ENCODE measurements at places on chromosomes 6 and 20.

- no peak for DNase-seq
- no peak overlapping the region for H3K4me3 ChIP-seq
- no peak overlapping the region for H3K27ac ChIP-seq
- no peaks in the 10 kb centered on the region for H3K27me3 ChIP-seq
- peaks cover 25% of the 10 kb centered on the region for H3K4me1 ChIP-seq
Observed at GRCh38 chr6:85116475-85116874, 333.4 kb upstream of the NT5E start.

GRCh38 chr20:32603046-32603726 is 18.1 kb upstream of the NOL4L start:
- H3K27me3 ChIP-seq = peaks cover 27% of the 10 kb centered on the region
- no peaks in the 10 kb centered on the region for H3K4me1 ChIP-seq
- DNase-seq = no peak
- no peaks in the 10 kb centered on the region for H3K36me3 ChIP-seq

DNA sequence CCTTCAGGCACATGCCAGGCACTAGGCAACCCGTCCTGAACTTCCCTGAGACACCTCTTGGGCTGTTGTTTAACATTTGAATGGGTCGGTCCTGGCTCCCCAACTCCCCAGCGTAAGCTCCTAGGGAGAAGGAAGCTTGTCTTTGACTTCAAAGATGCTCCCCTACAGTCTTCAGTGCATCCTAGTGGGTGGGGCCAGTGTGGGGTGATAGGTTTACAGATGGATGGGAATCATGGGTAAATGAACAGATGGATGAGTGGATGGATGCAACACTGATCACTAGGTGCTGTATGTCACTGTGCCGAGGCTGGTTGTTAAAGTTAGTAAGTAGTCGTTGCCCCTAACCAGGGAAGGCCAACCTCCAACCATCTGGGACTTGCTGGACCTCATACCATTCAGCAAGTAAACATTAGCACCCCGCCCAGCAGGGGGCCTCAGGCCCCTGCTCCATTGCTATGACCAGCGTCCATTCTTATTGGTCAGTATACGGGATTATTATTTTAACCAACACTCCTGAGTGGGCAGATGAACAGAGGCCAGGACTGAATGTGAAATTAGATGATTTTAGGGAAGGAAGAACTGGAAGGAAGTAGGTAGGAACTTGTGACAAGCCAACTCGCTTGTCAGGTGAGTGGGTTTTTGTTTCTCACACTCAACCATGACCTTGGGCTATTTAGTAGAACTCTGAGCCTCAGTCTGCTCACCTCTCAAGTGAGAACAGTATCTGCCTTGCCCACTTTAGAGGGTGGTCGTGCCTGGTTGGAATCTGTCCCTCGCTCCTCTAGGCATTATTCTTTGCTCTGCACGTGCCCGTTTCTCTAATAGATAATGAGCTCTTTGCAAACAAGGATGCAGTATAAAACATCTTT is 82.9 kb upstream of the FOXP4 start:
- no peak overlapping the region for H3K27ac ChIP-seq
- no peaks in the 10 kb centered on the region for H3K27me3 ChIP-seq
- H3K4me1 ChIP-seq = peaks cover 8% of the 10 kb centered on the region
- H3K4me3 ChIP-seq = no peak overlapping the region
- no peak for DNase-seq
- H3K36me3 ChIP-seq = no peaks in the 10 kb centered on the region

DNA sequence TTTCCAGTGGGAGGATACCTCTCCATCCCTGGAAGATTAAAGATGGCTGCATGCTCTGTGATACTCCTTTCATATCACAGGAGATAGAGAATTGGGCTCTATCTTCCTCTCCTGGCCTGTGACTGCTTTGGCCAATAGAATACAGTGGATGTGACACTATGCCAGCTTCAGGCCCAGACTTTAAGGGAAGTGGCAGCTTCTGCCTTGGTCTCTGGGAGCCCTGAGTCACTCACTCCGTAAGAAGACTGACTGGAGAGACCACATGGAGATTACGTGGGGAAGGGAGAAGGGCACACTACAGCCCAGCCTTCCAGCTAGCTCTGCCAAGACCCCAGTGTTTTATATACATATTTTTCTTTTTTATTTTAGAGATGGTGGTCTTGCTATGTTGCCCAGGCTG is 10.4 kb upstream of the MMP9 start:
- H3K4me3 ChIP-seq = no peak overlapping the region
- H3K27me3 ChIP-seq = peaks cover 28% of the 10 kb centered on the region
- no peaks in the 10 kb centered on the region for H3K36me3 ChIP-seq
- no peak overlapping the region for H3K27ac ChIP-seq
- H3K4me1 ChIP-seq = peaks cover 5% of the 10 kb centered on the region

DNA sequence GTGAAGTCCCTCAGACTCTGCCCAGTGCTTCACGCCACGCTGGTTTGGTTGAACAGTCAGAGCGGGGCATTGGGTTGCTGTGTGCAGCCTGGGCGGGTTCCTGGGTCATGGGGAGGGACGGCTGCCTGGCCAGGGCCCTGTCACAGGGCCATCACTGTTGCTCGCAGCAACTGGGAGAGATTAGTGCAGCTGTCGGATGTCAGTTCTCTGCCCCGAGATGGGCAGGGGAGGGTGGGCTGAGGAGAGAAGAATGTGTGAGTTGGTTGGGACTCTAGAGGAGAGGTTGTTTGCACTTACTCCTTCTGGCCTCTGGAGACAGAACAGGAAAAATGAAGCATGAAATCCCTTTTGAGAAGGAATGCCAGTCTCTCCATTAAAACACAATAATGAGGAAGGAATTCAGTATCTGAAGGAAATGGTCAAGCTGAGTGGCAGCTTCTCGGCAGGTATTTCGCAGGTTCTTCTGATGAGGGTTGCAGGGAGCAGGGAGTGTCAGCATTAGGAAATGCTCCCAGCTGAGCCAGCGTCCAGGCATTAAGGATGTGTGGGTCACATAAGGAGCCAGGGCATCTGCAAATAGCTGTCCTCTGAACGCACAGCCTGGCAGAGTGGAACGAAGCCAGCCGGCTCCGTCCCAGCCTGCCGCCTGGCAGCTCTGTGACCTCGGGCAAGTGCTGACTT is 95.9 kb downstream of the SSR1 start:
- DNase-seq = no peak
- peaks cover 63% of the 10 kb centered on the region for H3K36me3 ChIP-seq
- H3K27ac ChIP-seq = no peak overlapping the region
- H3K4me1 ChIP-seq = peaks cover 16% of the 10 kb centered on the region
- H3K27me3 ChIP-seq = no peaks in the 10 kb centered on the region

DNA sequence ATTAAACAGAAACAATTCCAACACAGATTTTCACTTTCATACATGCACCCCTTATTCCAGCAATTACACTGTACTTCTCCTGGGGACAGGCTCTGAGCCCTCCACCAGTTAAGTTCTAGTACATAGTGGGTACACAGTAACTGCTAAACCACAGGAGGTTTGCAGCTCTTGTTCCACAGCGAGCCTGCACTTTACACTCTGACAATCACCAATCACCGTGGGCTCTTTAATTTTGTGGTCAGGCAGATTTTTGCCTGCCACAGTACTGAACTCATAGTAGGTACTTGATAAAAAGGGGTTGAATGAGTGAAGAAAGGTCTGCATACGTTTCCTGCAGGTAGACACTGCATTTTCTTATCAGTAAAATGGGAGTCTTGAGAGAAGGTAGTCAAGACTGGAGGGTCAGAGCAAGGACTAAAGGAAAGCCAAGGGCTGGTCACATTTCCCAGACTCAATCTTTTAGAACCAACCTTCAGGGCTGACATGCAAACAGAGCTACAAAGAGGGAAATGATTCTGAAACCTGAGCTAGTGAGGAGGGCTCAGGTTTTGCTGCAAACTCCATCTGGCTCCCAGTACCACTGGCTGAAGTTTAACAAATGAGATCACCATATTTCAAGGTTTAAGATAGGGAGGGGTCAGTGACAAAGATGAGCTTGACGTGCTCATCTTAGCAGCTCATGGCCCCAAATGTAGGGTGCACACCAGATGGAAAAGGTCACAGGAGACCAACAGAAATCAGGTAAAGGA is 404.6 kb downstream of the BTBD9 start:
- no peaks in the 10 kb centered on the region for H3K36me3 ChIP-seq
- H3K4me1 ChIP-seq = peaks cover 13% of the 10 kb centered on the region
- no peaks in the 10 kb centered on the region for H3K27me3 ChIP-seq
- H3K4me3 ChIP-seq = no peak overlapping the region
- DNase-seq = no peak
- no peak overlapping the region for H3K27ac ChIP-seq

DNA sequence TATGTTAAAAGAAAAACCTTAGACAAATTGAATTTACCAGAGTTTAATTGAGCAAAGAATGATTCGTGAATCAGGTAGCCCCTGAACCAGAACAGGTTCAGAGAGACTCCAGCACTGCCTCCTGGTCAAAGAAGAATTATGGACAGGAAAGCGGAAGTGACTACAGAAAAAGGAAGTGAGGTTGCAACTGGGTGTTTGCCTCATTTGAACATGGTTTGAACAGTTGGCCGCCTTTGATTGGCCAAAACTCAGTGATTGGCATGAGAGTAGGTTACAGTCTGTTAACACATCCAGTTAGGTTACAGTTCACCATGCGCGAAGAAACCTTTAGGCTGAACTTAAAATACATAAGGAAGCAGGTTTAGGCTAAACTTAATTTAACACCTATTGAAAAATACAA is 248.8 kb downstream of the TFAP2A start:
- no peaks in the 10 kb centered on the region for H3K4me1 ChIP-seq
- H3K4me3 ChIP-seq = no peak overlapping the region
- no peak overlapping the region for H3K27ac ChIP-seq
- H3K27me3 ChIP-seq = no peaks in the 10 kb centered on the region
- no peaks in the 10 kb centered on the region for H3K36me3 ChIP-seq

GRCh38 chr6:155181498-155181897 is 82.3 kb upstream of the CLDN20 start:
- DNase-seq = no peak
- peaks cover 29% of the 10 kb centered on the region for H3K36me3 ChIP-seq
- no peak overlapping the region for H3K4me3 ChIP-seq
- no peak overlapping the region for H3K27ac ChIP-seq
- H3K4me1 ChIP-seq = peaks cover 11% of the 10 kb centered on the region

- H3K4me1 ChIP-seq = no peaks in the 10 kb centered on the region
- no peak overlapping the region for H3K4me3 ChIP-seq
- no peak for DNase-seq
- H3K27ac ChIP-seq = no peak overlapping the region
Observed at GRCh38 chr6:169340395-169340794, 86.7 kb upstream of the THBS2 start.

DNA sequence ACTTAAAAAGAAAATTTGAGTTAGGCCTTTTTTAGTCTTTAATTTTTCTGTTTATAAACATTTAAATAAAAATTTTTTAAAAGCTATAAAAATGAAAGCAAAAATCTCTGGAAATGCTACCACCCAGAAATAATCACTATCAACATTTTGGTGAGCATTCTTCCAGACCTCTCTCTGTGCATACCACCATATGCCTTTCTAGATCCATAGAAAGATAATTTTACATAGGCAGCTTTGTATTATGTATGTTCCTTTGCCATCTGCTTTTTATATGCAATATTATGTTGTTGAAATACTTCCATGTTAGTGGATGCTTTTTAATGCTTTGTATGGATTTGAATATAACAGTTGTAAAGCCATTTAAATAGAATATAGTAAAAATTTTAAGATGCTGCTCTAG is 496.7 kb upstream of the HTR1E start:
- H3K27ac ChIP-seq = no peak overlapping the region
- no peaks in the 10 kb centered on the region for H3K27me3 ChIP-seq
- no peaks in the 10 kb centered on the region for H3K36me3 ChIP-seq

DNA sequence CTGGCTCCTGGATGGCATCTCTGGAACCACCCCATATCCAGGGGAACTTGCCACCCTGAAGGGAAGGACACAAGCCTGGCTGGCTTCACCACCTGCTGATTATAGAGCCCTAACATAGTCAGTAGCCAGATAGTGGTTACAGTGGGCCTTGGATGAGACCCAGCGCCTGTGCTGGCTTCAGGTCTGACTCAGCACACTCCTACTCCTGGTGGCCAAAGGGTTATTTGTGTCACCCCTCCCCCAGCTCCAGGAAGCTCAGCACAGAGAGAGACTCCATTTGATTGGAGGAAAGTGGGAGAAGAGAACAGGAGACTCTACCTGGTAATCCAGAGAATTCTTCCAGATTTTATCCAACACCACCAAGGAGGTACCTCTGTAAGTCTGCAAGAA is 12.8 kb downstream of the SNX14 start:
- H3K4me1 ChIP-seq = peaks cover 16% of the 10 kb centered on the region
- H3K27ac ChIP-seq = peak overlapping the region; percentile 13
- H3K4me3 ChIP-seq = no peak overlapping the region

- no peaks in the 10 kb centered on the region for H3K27me3 ChIP-seq
- no peak overlapping the region for H3K4me3 ChIP-seq
- DNase-seq = peak; percentile 6
- peaks cover 2% of the 10 kb centered on the region for H3K4me1 ChIP-seq
Observed at GRCh38 chr6:31568537-31568961, 3.5 kb upstream of the LTA start.

DNA sequence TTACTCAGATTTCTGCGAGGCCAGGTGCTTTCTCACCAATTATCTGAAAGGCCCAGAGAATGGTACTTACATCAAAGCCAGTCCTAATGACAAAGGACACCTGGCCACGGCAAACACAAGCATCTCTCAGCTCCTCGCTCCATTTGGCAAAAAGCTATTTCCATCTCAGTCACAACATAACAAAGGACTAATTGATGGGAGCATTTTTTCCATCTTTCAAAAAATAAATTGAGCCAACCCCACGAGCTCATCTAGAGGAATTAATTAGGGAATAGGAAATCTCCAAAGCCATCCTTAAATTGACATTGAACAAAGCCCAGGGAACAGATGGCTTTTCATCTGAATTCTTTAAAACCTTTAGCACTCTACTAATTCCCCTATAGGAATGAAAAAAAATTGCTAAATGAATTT is 236.7 kb downstream of the HAO1 start:
- no peak overlapping the region for H3K27ac ChIP-seq
- H3K4me3 ChIP-seq = no peak overlapping the region
- H3K36me3 ChIP-seq = no peaks in the 10 kb centered on the region
- H3K27me3 ChIP-seq = no peaks in the 10 kb centered on the region
- no peaks in the 10 kb centered on the region for H3K4me1 ChIP-seq
- DNase-seq = no peak

- H3K36me3 ChIP-seq = no peaks in the 10 kb centered on the region
- peaks cover 22% of the 10 kb centered on the region for H3K4me1 ChIP-seq
Observed at GRCh38 chr6:155084431-155085123, 89.5 kb downstream of the TIAM2 start.

- H3K27me3 ChIP-seq = no peaks in the 10 kb centered on the region
- no peak for DNase-seq
- H3K27ac ChIP-seq = no peak overlapping the region
- peaks cover 5% of the 10 kb centered on the region for H3K4me1 ChIP-seq
- H3K4me3 ChIP-seq = no peak overlapping the region
- no peaks in the 10 kb centered on the region for H3K36me3 ChIP-seq
Observed at GRCh38 chr6:71502168-71502567, 213.6 kb downstream of the OGFRL1 start.

- no peak overlapping the region for H3K4me3 ChIP-seq
- DNase-seq = no peak
- no peaks in the 10 kb centered on the region for H3K4me1 ChIP-seq
- H3K27ac ChIP-seq = no peak overlapping the region
- no peaks in the 10 kb centered on the region for H3K36me3 ChIP-seq
Observed at GRCh38 chr6:139496654-139497344, 122.4 kb upstream of the CITED2 start.

All from osteoblast (primary cell).